Mesothelial cell of epicardium (in vitro differentiated cells): ENCODE measurements at places on chromosomes 3 and 15.

DNA sequence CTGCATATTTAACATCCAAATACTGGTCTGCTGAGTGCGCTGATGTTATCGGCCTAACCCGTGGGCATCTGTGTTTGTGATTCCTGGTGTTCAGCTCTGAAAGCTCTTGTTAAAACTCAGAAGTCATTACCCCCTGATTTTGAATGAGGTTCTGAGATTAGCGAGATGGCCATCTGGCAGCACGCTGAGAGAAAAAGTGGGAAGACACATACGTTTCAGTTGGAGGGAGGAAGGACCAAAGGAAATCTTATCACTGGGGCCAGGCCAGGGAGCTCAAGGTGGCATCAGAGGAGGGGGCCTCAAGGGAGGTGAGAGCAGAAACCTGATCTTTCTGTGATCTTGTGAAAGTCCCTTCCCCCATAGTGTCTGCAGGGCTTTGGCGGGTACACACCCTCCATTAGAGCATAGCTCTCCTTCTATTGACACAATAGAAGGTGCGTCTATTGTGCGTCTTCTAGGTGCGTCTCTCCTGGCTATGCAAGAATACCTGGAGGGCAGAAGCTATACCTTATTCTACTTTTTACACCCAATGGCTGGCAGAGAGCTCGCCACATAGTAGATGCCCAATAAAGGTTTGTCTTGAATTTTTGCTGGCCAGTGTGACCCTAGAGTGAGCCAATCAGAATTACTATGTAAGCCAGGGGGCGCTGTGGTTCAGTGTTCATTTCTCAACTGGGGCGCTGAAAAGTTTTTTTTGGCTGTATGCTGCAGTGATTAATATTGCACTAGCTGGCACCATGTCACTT is 182.4 kb downstream of the SHQ1 start:
- DNase-seq: no peak

DNA sequence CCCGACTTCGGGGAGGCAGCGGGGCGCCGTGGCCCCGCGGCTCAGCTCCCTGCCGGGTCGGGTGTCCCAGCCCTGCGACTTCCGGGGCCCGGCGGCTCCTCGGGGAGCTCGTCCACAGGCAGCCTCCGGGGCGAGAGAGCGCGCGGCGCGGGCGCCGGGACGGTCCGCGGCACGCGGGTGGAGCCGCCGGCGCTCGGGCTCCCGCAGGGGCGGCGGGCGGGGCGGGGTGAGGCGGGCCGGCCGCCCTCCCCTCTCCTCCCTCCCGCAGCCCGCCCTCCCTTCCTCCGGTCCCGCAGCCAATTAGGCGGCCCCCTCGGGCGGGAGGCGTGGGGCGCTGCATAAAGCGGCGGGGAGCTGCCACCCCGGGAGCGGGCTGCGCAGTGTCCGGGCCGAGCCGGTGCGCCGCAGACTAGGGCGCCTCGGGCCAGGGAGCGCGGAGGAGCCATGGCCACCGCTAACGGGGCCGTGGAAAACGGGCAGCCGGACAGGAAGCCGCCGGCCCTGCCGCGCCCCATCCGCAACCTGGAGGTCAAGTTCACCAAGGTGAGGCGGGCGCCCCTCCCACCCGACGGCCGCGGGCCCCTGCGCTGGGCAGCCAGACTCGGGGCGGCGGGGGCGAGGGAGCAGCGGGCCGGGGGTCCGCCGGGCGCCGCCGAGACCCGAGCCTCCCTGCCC is at the start of gene ALDH1A3:
Gene ALDH1A3 (plus strand): TSS at position 368 of the 675 bp plus-strand sequence. CDS start 77 bp downstream, at position 445.
- no peak for DNase-seq

- DNase-seq: no peak
Observed at GRCh38 chr3:117843356-117843755, 1133.8 kb downstream of the TUSC7 start.

- no peak for DNase-seq
Observed at GRCh38 chr15:74259292-74259648, 23.1 kb downstream of the CCDC33 start.

GRCh38 chr3:172097585-172097984 is 58.2 kb downstream of the FNDC3B start:
- no peak for DNase-seq

DNA sequence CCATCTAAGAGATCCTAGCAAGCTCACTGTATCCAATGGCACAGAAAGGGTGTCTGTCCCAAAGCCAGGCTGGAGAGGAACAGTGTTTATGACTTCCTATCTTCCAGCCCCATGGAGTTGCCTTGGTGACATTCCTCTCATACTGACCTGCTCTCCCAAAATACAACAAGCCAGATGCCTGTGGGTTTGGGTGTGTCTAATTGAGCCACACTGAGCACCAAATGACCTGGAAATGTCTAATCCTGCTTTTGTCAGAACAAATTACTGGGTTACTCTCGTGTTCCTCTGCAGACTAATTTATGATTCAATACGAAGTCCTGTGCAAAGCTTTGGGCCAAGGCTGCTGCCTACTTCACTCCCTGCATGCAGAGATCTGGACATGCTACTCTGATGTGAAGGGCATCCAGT is 98.1 kb upstream of the STRIT1 start:
- DNase-seq: no peak

DNA sequence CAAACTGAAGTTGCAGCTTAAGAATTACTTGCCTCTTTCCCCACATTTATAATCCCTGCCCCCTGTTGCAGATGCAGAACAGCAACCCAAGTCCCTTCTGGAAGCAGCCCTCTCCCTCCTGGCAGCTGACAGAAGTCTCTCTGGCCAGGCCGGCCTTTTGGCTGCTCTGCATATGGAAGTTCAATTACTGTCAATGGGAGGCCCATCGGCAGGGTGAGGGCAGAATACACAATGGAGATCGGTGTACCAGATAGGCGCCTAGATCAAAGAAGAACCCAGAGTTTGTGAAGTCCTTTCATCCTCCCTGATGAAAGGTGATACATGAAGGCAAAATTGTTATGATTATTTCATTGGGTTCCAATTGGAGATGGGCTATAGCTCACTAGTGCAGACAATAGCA is 327.9 kb upstream of the CTNNB1 start:
- no peak for DNase-seq

GRCh38 chr3:156416846-156417558 is 137.9 kb downstream of the SSR3 start:
- DNase-seq: no peak

DNA sequence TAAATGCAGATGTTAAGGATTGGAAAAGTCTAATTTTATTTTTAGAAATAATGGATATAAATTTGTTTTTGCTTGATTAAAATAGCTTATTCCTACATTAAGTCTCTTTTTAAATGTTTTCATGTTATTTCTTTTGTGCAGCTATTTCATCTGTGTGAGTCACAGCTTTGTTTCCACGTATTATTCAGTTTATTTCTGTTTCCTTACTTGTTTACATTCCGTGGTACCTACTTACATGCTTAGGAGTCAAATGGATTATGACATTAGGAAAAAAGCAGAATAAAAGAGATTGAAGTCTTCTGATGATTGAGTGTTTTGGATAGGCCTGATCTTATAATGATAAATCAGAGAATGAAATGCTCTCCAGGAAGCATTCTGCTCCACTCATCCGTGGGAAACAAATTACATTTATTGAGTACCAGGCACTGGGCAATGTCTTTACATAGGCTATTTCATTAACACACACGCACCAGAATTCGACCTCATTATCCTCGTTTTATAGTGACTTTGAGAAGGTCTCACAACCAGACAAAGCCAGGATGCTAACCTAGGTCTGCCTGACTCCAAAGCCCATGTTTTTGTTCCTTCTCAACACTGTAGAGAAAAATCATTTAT is 38.1 kb upstream of the RASA2 start:
- no peak for DNase-seq

DNA sequence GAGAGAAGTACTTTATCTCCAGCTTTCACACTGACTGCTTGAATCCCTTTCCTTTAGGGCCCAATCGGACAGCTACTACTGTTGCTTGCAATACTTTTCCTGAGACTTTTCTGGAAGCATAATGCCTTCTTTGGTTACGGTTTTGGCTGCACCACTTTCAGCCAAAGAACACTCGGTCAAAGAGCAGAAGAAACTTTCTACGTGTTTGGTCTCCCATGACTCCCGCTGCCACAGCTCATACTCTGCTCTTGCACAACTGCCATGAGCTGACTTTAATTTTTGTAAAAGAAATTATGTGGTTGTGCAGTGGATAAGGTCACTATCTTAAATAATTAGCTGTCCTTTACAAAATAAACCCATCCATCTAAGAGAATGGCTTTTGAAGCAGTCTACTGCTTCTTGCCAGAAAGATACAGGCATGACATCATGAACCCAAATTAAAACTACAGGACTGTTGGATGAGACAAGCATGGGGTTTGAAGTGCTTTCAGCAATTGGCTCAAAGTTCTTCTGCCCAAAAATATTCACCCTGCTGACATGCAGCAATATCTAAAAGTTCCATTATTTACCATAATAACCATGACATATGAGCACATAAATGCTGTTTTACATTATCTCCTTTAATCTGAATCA is 42.0 kb downstream of the PROS1 start:
- no peak for DNase-seq

DNA sequence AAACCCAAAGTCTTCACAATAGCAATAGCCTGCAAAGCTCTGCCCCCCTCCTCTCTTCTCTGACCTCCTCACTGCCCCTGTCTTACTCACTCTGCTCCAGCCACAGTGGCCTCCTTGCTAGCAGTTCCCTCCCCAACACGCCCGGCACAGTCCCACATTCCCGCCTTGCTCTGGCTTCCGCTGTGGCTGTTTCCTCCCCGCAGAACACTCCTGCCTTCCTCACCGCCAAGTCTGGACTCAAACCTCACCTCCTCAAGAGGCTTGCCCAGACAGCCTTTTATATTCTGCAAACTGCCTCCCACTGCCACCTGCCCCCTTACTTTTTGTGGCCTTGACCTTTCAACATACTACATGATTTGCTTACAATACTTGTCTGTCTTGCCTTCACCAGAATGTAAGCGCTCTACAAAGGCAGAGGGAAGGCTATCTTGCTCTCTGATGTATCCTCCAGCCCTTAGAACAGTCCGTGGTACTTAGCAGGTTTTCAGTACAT is 406 bp upstream of the MPI start:
- DNase-seq: peak; percentile 55

GRCh38 chr15:93037820-93038705 is 50.9 kb downstream of the RGMA start:
- DNase-seq: no peak

- DNase-seq: no peak
Observed at GRCh38 chr3:33914731-33915379, 116.4 kb downstream of the PDCD6IP start.

DNA sequence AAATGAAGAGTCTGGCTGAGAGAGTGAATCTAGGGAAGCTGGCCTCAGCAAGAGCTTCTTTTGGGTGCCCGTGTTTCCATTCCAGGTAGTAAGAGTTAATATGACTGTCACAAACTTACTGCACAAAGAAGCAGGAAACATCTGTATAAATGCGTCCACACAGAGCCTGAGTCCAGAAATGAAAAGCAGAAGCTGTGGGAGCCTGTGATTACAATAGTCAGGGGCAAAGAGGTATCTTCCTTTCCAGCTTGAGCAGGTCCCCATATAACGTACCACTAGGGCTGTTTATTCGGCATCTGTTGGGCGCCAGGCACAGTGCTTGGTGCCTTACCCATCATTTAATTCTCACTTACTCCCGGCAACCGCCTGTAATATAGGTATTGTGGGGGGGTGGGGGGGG is 40.5 kb upstream of the B3GNT5 start:
- DNase-seq: no peak

DNA sequence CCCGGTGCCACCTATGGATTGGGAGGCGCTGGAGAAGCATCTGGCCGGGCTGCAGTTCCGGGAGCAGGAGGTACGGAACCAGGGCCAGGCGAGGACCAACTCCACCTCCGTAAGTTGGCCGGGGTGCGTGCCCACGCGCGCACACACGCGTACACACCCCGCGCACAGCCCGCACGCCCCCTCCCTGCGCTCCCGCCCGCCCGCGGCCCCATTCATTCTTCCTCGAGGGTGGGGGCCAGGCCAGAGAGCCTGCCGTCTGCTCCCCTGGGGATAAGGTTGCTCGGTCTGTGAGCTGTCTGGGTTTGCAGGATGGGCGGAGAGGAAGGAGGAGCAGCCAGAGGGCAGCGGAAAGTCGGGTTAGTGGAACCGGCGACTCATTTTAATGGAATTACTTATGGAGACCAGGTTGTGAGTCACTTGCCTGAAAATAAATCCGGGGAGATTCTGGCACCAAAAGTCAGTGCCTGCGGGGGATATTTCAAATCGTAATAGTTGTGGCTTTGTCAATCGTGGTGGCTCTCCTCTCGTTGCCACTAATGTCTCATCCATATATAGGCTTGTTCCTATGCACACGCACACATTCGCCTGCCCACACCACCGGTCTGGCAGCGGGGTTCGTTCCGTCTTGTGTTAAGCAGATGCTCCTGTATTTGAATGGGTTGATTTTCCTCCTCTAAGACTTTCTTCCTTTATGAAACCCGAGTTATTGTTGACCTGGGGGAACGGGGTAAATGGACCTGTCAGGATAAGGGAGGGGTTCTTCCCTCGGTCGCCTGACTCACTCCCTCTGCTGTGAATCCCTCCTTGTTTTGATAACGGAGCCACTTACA is 223.4 kb upstream of the IL12A start:
- DNase-seq: peak; percentile 36

- DNase-seq: no peak
Observed at GRCh38 chr15:69750253-69750652, 297.6 kb downstream of the RPLP1 start.

GRCh38 chr3:127423856-127424765 is 136.3 kb upstream of the PRR20G start:
- DNase-seq: no peak

DNA sequence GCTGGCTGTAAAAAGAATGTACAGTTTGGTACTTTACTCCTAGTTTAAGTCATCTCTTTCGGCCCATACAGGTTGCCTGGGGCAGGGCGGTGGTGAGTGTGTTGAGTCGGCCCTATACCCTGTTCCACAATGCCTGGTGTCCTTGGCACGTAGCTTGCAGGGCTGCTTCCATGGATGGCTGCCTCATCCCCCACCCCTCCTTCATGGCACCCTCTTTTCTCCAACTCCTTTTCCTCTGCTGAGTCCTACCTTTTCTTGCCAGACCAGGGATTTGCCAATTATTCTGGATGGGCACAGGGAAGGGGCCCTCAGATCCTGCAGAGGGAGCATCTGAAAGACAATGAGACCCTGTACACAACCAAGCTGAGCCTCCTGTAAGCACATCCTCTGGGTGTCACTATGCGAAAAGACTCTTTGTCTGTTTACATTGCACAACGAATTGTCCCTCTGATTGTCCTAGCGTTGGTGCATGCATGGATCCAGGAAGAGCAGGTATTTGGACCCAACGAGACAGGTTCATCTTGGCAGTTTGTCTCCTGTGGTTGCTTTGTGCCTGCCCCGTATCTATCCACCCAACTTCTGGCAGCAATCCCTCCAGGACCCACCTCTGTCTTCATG is 73.6 kb upstream of the CGNL1 start:
- no peak for DNase-seq

- no peak for DNase-seq
Observed at GRCh38 chr3:190865419-190865818, 2.9 kb upstream of the GMNC start.

- no peak for DNase-seq
Observed at GRCh38 chr15:31342781-31343626, 16.4 kb downstream of the KLF13 start.

DNA sequence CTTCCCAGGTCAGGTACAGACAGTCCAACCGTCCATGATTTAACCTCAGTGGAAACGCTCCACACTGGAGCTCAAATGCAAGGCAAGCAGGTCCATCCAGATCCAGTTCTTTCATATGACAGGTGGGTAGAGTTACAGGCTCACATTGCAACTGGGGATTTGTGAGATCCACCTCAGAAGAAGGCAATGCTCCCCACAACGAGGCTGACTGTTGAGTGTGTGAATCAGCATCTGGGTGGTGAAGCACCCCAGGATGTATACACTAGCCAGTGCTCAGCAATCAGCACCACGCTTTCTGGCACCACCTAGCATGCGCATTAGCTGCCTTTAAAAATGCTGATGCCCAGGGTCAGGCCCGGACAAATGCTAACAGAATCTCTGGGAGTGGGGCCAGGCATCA is 343.5 kb upstream of the ICE2 start:
- DNase-seq: no peak
